Adrenal gland (tissue), 19 donors: ENCODE measurements at places on chromosomes 1 and 21. TPM values are rescaled to one million over a fixed set of nuclear protein-coding genes. Genes with fewer than 3 reads are reported as not detected.

DNA sequence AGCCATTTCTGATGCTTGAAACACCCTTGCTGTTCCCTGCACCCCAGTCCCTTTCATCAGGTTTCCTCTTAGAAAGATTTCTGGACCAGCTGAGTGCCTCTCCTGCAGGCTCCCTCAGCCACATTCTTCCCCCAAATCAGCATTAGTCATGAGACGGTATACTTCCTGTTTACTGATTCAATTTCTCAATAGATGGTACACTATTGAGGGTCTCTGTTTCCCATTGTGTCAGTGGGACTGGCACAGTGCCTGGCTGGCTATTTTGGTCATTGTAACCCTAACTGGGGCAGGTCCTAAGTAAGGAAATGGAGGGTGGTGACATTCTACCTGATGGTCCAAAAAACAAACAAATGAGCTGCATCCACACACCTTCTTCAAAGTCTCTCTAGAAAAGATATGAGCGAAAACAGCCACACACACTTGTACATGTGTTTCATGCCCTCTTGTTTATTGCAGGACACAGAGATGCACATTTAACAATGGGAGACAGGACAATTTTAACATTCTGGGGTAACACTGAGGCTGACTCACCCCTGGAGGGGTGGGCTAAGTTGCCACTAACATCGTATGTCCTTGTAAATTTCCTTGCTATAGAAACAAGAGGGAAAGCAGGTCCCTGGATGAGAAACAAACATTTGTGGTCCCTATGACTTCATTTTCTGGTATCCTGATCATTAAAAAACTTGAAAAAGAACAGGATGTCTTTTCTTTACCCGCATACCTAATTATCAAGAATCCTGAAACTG lies 77.5 kb downstream of the RRAGC start:
- H3K27me3 ChIP-seq, result peaks cover 45% of the 10 kb centered on the region
- no peak overlapping the region for H3K27ac ChIP-seq
- H3K4me1 ChIP-seq, result no peaks in the 10 kb centered on the region
- H3K36me3 ChIP-seq, result no peaks in the 10 kb centered on the region
- no peak for DNase-seq
- no peak overlapping the region for H3K4me3 ChIP-seq

CCDC17 gene
- total RNA-seq, result not detected

CYP4A22 gene
- total RNA-seq, result not detected

RGS18 gene
- total RNA-seq, result 8.2 TPM

DNA sequence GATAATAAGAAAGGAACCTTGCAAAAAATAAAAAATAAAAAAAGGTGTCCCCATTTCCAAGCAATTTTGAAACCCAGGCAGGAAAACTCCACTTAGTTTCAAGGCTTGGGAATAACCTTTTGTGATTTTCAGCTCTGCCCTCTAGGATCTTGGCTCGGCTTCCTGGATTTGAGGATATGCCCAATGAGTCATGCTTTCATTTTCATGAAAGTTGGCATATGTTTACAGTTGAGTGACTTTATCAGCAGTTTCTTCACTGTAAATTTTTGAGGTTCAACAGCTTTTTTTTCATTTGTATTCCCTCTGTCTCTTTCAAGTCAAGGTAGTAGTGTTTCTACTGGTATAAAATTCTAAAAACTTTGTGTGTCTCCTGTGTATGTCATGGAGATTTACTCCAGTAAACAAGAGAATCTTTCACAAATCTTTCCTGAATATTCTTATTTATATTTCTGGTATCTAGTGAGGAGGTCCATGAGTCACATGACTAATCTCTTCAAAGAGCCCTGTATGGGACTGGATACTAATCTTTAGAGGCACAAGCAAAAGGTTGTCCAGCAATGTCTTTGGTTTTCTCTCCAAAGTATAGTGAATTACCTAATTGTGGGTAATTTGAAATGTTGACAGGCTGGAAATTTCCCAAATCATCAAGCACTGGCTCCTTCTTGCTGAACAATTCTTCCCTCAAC lies 335.3 kb downstream of the BRINP2 start:
- no peaks in the 10 kb centered on the region for H3K4me1 ChIP-seq
- H3K36me3 ChIP-seq, result no peaks in the 10 kb centered on the region
- H3K27me3 ChIP-seq, result no peaks in the 10 kb centered on the region
- H3K27ac ChIP-seq, result no peak overlapping the region

DNA sequence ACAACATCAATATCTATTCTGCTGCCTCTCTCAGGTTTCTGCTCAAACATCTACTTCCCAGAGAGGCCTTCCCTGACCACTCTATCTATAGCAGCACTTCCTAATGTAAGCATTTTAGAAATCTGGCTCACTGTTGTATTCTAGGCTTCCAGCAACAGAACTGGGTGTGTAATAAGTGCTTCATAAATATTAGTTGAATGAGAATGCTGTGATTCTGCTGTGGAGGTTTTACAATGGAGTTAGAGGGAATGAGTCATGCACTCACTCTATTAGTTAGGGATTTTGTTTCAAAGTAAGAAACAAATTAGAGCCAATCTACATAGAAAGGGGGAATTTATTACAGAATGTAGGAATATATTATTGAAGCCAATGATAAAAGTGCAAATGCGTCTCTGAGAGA lies 38.6 kb upstream of the SLC35F3 start:
- no peak overlapping the region for H3K4me3 ChIP-seq
- H3K27ac ChIP-seq, result no peak overlapping the region
- no peak for DNase-seq
- H3K4me1 ChIP-seq, result peaks cover 8% of the 10 kb centered on the region
- H3K36me3 ChIP-seq, result no peaks in the 10 kb centered on the region
